ENCODE measurements at places on chromosomes 4 and X. TPM values are rescaled to one million over a fixed set of nuclear protein-coding genes. Genes with fewer than 3 reads are reported as not detected.

GRCh38 chr4:20995610-20996009, 295.4 kb downstream of the PACRGL start:
- DNase-seq = no peak

DNA sequence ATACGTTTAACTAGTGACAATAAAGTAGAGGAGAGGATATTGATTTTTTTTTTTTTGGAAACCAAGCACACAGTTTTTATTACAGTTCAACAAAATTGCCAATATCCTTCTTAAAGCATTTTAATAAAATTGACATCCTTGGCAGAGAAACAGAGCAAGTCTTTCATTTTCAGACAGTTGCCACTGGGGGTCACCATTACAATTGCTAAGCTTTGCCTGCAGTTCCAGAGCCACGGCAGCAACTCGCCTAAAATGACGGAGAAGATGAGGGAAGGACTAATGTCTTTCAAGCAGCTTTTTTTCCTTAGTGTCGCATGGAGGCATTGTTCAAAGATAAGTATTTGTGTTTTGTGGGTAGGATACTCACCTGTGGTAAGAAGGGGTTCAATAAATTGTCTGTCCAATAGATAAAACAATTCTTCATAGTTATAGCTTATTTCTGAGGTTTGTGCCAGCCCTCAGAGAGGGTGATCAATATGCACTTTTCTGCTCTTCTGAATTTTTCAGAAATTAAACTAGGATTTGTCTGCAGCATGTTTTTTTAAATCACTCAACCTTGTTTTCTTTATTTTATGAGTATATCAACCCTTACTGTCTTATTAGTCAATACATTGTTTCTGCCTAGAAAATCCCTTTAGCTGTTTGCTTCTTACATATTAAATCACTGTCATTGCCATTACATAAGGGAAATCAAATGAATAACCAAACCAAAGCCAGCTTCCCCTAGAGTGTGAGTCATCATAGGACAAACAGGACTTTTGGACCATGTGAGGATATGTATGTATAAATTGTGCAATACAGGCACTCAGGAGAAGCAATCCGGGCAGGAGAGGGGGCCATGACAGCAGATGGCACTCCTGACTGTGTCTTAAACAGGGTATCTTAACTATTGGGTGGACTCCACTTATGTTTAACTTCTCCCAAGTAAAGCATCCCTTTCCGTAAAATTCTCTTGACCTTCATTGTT, 508.1 kb upstream of the ARX start:
- DNase-seq = no peak

The AWAT2 gene
- total RNA-seq = not detected

DNA sequence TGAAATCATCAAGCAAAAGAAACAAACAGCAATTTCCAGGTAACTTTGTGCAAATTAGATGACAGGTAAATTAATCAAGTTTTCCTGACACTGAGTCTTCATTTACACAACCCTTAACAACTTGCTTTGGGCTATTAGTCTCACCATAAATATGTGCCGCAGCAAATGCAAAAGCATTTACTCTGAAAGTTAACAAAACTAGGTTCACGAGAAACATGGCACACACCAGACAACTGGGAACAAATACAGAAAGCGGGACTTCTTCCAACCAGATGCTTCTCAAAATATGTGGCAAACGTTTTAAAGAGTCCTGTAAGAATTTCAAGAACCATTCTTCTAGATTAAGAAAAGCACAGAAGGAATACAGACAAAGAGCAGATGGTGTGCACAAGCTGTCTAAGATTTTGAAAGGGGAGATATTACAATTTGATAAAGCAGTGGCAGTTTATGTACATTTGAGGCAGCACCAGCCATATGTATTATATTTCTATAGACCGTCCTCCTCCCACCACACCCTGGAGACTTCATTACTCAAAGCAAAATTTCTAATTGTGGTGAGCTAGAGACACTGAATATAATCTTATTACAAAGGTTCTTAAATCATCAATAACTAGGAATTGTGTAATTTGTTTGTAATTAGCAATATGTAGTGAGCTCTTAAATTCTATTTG, 192.5 kb upstream of the ADAMTS3 start:
- no peak for DNase-seq

DNA sequence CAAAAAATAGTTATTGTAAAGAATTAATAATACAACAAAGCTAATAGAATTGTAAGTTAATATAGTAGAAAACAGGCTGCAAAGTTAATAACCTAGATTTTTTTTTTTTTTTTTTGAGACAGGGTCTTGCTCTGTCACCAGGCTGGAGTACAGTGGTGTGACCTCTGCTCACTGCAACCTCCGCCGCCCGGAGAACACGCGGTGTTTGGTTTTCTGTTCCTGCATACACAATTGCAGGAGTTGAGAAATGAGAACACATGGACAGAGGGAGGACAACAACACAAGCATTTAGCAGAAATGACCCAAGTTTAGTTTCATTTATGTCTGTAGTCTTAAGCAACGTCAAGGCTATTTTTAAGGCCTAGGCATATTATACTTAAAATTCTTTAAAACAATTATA, 145.9 kb upstream of the PCDH10 start:
- DNase-seq = no peak

The MBTPS2 gene
- total RNA-seq = 31.5 TPM

The GPAT3 gene
- total RNA-seq = 0.73 TPM

The BMP3 gene
- 0.21 TPM for total RNA-seq

The CDKL2 gene
- total RNA-seq = 0.39 TPM

GRCh38 chrX:150690126-150690525, 3.1 kb upstream of the MTMR1 start:
- peak; percentile 94 for DNase-seq

The HTATSF1 gene
- 28.9 TPM for total RNA-seq

Data from HFFc6 (cell line).